ENCODE measurements at places on chromosomes 13 and 19. TPM values are rescaled to one million over a fixed set of nuclear protein-coding genes. Genes with fewer than 3 reads are reported as not detected.

DNA sequence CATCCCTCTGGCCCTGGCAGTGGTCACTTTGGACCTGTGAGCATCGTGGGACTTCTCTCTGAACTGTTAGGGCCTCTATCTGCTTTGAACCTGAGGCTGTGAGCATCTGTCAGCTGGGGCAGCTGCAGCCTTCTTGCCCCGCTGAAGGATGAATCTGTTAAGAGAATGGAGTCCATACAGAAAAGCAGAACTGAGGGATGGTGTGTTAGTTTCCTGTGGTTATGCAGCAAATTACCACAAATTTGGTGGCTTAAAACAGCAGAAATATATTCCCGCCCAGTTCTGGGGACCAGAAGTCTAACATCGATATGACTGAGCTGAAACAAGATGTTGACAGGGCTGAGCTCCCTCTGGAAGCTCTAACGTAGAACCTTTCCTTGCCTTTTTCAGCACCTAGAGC, 1.6 kb upstream of the ZNF497 start:
- no peaks in the 10 kb centered on the region for H3K27me3 ChIP-seq
- H3K36me3 ChIP-seq: no peaks in the 10 kb centered on the region
- no peak overlapping the region for H3K27ac ChIP-seq
- no peak for DNase-seq

DNA sequence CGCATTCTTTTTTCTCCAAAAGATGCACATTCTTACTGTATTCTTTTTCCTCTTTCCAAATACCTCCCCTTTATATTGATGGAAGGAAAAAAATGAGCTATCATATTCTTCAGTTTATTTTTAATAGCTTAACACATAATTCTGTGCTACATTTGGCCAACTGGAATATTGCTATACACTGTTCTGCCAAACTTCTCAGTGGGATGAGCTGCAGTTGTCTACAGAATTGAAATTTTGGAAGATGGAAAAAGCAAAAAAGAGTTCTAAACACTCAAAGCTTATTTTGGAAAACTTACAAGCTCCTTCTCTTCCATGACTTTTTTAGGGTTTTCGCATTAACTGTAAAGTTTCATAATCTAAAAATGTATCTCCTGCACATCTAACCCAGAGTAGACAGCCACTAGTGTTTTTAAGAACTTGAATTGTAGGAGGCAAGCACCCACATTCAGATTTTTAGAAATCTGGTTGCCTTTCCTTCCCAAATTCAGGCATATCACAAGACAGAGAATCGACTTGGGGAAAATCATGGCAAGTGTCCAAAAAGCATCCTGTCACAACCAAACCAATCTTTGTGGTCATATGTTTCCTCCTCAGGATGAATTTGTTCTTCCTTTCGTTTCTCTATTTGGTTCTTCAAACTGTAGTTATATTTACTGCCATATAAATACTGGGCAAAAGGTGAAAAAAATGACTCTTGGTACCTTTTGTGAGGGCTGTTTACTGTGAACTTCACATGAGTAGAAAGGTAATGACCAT, 111.4 kb upstream of the FRY start:
- H3K36me3 ChIP-seq: no peaks in the 10 kb centered on the region
- no peak overlapping the region for H3K27ac ChIP-seq
- no peak overlapping the region for H3K4me3 ChIP-seq

DNA sequence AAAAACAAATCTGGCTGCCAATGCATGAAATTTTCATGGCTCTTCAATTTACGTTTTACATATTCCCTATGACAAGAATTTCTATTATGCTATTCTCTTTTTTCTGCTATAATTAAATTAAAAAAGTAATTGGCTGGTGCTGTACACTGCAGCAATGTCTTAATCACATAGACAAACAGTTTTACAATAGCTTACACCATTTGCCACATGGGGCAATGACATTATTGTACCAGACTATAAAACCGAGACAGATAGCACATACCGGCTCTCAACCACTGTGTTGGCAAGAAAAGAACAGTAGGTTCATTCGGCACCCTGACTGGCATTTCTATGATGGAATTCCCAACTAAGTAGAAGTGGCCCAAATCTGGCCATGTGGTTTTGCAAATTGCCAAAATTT, 67.7 kb downstream of the DACH1 start:
- no peaks in the 10 kb centered on the region for H3K4me1 ChIP-seq
- no peak overlapping the region for H3K27ac ChIP-seq
- no peak for DNase-seq
- H3K27me3 ChIP-seq: no peaks in the 10 kb centered on the region

DNA sequence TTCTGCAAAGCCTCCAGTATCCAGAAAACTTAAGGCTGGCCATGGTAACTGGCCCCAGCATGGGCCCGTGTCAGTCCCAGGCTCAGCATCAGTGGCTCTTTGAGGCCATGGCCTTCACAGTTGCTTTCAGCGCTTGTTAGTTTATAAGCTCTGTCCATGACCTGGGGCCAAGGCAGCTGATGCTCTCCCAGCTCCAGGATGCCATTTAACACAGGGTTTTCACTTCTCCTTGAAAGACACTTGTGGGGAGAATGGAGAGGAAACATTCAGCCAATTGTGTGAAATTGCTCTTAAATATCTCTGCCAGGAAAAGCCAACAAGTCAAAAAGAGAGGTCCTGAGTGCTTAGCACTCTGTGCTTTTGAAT, 321.3 kb downstream of the FOXO1 start:
- H3K4me3 ChIP-seq: no peak overlapping the region
- no peak for DNase-seq
- H3K36me3 ChIP-seq: no peaks in the 10 kb centered on the region
- no peaks in the 10 kb centered on the region for H3K27me3 ChIP-seq

REX1BD gene
- 107 TPM for total RNA-seq

SACS gene
- 48.1 TPM for total RNA-seq

TJP3 gene
- 1.7 TPM for total RNA-seq
